Fibroblast of skin of left quadriceps (primary cell): ENCODE measurements at places on chromosomes 2 and 18.

DNA sequence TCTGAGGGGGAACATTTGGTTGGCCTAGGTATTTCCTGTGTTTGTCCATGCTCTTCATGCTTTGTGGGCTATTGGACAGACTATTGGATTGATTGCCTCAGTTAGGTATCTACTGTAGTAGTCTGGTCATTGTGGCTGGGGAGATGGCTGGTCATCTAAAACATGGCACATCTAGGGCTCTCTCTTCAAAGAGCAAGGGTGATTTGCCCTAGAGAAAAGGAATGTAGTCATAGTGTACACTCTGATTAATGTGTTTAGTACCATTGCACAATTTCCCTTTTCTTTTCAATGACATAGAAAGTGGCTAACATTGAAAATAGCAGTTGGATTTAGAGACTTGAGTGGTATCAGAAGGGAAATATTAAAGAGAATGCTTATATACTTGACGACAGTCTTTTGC is 114.3 kb downstream of the LCLAT1 start:
- no peak for DNase-seq

DNA sequence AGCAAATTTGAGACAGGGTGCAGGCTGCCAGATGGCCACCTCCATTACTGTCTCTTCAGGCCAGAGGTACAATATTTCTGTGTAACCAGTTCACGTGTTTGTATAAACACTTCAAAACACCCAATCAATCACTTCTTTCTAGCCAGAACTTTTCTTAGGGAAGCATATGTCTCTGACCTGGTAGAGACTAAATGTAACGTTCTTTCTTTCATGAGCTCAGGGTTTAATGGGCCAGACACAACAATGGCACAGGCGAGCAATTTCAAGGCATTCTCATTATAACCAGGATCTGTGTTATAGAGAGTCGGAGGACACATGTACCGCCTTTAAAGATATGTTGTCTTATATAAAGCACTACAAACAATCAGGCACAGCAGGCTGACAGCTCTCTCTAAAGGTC is 1846.4 kb upstream of the PIK3C3 start:
- DNase-seq = no peak

GRCh38 chr18:36338403-36338933 is 41.0 kb downstream of the FHOD3 start:
- DNase-seq = no peak

DNA sequence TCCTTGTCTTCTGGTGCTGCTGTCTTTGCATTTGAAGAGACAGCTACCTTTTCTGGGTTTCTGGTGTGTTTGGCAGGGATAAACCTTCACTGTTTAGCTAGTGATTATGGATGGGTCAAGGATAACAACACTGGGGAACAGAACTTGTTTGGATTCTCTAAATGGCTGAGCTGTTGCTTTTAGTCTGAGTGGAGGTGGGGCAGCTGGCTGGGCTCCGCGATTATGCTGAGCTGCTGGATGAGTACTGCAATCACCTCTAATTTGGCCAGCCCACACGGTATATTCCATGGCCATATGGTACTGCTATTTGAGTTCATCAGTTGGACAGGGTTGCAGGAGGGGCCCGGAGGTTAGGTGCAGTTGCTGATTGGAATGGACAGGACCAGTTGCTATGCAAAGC is 361.6 kb upstream of the TFPI start:
- DNase-seq = no peak

DNA sequence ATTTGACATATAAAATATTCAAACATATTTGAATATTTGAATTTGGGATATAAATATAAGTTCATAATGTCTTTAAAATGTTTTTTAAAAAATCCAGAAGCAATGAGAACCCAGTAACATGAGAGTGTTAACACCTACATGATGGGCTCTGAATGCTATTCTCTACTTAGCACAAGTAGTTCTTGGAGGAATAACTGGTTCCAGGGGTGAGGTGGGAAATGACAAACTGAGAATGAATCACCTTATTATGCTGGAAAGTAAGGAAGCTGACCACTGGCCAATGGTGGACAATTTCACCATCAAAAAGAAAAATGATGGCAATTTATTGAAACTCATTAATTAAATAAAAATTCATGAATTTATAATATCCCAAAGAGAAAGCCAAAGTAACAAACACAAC is 79.6 kb upstream of the NABP1 start:
- no peak for DNase-seq

DNA sequence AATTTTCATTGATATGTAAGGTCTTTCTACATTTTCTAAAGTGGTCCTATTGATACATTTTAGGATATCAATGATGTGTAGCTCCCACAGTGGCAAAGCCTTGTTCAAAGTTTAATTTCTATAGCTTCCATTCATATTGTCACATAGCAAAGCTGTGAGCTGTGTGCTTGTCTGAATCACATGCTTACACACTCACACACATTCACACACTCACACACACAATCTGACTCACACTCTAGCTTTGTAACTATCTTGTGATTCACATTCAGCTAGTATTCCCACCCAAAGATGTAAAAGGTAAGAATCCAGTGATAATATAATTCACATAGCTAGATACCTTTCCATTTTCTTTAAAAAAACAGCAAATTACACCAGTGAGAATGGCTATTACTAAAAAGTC is 58.7 kb downstream of the MAPRE2 start:
- no peak for DNase-seq

GRCh38 chr18:51430538-51430937 is 233.1 kb upstream of the MEX3C start:
- DNase-seq = no peak
